ENCODE measurements at places on chromosomes 7 and 10.

DNA sequence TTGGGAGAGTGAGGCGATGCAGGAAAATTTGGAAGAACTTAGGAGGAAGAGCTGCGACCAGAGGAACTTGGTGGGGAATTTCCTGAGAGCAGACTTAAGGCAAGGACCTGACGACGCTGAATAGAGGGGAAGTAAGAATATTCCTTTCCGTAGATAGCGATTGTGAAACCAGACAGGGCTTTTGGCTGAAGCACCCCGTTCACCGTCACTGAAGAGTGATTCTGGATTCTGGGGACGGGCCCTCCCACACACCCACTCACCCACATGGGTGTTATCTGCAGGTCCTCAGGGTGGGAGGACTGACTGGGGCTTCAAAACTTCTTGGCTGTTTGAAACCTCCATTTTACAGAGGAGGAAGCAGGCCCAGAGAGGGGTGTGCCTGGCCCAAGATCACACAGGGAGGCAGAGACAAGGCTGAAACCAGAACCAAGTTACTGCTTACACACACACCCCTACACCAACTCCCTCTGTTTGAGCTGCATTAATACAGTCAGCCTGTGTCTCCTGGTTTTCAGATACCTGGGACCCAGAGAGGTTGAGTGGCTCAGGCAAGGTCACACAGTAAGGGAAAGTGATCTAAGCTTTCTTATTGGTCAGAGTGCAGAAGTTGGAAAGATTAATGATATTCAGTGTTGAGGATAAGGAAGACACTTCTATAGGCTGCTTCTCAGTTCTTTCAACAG is 37.2 kb upstream of the CDH23 start:
- no peak for DNase-seq

GRCh38 chr7:23893942-23894891 is 184.2 kb downstream of the STK31 start:
- no peak for DNase-seq

DNA sequence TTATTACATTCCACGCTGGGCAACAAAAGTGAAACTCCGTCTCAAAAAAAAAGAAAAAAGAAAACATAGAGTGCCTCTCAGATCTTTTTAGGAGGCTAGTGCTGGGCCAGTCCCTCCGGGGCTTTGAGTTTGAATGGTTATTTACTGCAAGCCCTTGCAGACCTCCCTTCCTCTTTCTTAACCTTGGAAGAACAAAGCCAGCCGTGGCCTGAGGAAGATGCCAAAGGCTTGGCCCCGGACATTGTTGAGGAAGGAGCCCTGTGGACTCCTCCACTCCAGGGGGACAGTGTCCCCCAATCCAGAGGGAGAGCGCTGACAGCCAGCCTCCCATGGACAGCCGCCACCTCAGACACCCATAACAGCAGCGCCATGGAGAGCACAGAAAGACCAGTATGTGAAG is 5.0 kb downstream of the TSPAN33 start:
- DNase-seq: no peak

DNA sequence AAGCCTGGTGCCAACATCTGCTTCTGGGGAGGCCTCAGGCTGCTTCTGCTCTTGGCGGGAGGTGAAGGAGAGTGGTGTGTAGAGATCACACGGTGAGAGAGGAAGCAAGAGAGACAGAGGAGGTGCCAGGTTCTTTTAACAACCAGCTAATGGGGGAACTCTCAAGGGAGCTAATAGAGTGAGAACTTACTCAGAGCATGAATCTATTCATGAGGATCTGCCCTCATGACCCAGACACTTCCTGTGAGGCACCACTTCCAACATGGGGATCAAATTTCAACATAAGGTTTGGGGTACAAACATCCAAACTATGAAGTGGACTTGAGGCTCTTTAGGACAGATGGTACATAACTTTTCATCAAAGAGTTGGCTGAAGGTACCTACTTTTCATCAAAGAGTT is 5.1 kb upstream of the ZNF32 start:
- DNase-seq: no peak

DNA sequence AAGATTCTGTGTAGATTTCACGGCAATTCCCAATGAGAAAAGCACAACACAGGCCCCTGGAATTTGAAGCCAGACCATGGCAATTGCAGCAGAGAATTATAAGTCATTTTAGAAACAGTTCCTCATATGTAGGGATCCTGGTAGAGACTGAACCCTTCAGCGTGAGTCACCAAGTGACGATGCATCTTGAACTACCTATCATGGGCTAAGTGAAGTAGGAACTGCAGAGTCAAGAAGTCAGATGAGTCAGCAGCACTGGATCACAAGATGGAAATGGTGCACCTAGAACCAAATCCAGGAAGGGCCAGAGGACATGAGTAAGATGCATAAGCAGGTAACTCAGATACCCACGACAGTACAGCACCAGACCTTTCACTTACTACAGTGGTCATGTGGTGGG is 140.0 kb upstream of the TPK1 start:
- DNase-seq: no peak

- no peak for DNase-seq
Observed at GRCh38 chr10:59817773-59818172, 64.5 kb upstream of the MRLN start.

DNA sequence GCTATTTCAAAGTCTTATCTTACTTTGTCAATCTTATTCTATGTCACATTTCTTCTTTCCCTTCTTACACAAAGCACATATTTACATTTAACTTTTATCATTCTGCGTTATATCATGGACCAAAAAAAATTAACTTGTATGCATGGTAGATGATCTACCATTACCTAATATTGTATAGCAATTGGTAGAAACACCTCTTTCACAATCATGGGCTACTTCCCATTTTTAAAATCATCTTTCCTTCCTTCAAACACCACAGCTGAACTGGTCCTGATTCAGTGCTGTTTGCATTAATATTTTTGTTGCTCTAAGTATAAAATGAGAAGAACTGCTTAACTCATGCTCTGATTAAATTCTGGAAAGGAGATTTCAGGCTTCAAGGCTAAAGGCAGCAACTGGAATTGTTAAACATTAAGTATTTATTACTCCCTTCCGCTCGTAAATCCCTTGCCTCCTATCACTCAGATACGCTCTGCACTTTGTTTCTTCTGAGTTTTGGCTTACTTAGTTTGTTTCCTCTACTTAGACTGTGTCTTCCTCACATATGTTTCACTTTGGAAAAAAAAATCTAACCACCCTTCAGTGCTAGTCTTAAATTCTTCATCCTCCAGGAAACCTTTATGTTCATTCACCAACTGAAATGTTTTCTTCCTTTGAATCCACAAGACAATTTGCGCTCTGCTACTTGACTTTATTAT is 901.4 kb downstream of the PCDH15 start:
- DNase-seq: no peak

GRCh38 chr10:62694537-62695126 is 109.9 kb upstream of the ADO start:
- DNase-seq: no peak

GRCh38 chr7:888081-889024 is 12.0 kb downstream of the GET4 start:
- DNase-seq: no peak

GRCh38 chr10:131214521-131215244 is 96.8 kb downstream of the TCERG1L start:
- DNase-seq: no peak

- no peak for DNase-seq
Observed at GRCh38 chr7:24436131-24436920, 136.9 kb upstream of the PALS2 start.

- DNase-seq: no peak
Observed at GRCh38 chr10:30857803-30858202, 173.9 kb downstream of the ZNF438 start.

- no peak for DNase-seq
Observed at GRCh38 chr7:668139-668931, 58.2 kb upstream of the DNAAF5 start.

DNA sequence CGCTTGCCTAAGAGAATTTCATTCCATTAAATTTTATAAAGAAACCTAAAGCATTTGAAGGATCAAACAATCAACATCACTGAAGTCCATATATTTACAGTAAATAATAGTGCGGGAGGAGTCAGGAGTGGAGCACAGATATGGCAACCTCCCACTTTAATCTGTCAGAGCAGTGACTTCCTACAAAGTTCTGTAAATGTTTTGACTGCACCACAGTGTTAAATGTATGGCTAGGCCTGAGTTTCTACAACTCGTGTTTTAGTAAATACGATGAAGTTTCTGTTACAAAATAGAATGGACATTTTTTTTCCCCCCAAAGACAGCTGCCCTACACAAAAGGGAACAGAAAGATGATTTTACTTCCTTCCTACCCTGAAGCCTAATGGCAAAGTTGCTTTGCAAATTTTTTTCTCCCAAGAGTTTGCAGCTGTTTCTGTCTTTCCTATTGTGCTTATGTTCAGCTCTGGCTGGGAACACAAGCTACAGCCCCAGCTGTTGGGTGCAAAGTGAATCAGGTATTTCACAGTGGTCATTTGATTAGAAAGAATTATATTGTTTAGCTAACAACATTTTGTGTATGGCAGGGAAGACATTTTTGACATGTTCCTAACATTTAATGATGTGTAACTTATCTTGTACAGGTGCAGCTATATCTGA is 62.1 kb downstream of the MET start:
- DNase-seq: no peak

DNA sequence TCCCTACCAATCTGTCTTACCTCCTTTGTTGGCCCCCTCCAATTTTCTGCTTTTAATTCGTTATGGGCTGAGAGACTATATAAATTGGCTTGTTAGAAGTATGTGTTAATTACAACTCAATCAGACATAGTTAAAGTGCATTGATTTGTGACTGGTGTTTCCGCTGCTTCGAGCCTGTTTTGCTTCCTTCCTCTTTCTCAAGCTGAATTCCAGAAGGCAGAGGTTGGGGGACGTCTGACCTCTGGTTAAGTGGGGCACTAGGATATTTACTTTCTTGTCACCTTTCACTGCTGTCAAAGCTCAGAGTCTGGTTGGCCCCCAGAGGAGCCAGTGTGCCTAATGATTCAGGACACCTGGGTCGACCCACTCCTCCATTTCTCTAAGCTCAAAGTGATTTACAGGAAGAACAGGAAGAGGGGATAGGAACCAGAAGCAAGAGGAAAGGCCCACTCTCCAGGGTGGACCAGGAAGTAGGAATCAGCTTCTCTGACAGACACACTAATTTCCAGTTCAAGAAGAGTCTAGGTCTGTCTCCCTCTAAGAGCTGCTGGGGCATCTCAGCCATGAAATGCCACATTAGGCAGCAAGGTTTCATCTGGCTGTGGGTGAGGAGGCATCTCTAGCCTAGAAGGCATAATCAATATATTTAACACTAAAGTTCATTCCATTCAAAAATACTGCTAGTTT is 397.2 kb upstream of the NPVF start:
- no peak for DNase-seq

DNA sequence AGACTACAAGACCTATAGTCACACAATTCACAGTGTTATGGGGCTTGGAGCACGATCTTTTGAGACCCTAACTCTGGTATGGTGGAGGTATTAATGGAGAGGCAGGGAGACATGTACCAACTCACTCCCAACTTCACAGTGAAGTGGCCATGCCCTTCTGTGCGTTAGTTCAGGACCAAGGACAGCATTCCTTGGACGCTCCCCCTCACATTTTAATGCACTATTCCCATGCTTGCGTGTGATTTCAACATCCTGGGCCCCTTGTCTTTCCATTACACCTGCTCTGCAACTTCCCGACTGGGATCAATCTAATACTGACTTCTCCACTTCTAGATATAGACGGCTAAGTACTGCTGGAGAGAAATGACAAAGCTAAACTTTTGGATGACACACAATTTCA is 72.7 kb downstream of the PLCE1 start:
- no peak for DNase-seq
